ENCODE measurements at places on chromosomes 3 and 15.

DNA sequence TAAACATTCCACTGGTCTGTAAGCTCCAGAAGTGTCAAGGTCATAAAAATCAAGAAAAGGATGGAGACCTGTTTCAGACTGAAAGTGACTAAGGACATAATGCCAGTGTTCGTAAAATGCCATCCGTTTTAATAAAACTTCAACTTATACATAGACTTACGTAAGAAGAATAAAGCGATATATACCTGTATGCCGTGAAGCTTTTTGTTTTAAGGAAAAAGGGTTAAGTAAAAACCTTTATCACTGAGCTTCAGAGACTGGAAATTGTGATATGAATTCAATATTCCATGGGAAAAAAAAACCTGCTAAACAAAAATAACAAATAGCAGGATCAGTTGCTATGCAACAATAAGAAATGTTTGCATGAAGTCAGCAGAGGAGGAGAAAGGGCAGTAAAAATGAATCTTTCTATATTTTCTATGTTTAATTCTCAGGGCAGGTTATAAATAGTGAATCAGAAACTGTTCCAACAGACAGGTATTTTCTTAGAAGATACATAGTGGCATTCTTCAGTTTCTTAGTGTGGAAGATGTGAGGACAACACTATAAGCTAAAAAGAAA lies 42.5 kb downstream of the CHSY1 start:
- DNase-seq, result no peak

DNA sequence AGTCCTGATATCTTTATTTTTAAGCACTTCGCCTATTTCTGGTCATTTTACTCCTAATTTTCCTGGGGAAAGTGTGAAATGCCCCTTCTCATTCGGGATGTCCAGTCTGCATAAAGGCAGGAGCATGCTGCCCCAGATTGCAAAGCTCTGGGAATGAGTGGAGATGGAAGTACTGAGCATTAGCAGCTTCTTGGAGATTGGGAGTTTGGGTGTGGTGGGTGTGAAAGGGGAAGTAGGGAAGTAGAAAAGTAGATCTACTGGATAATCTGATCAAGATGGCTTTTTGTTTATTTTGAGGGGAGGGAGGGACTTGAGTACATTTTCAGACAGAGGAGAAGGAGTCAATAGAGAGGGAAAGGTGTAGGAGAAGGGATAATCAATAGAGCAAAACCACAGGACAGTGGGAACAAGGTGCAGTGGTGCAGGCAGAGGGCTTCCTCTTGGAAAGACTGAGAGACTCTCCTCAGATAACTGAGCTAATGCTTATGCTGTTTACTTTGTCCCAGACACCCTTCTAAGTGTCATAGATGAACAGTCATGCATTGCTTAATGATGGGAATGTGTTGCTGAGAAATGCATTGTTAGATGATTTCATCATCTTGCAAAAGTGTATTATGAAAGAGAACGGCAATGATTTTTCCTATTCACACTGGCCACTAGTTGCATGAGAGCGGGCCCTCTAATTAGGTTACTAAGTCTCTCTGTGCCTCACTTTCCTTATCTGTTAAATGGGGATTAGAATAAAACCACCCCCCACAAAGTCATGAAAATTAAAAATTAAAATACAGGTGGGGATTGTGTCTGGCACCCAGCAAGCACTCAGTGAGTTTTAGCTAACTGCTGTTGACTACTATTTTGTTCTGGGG lies 45.5 kb downstream of the PHLDB2 start:
- DNase-seq, result no peak

DNA sequence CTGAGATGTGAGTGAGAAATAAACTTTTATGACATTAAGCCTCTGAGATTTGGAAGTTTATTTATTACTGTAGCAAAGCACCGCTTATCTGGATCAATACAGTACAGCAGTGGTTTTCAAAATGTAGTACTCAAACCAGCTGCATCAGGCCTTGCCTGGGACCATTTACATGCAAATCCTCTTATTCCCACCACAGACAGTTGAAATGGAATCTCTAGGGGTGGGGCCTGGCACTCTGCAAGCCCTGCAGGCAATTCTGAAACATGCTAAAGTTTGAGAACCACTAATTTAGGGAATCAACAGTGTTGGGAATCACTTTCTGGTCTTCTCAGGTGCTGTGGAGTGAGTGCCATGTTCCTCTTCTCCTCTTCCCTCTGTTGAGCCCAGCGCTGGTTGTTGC lies 77.8 kb upstream of the TAMM41 start:
- DNase-seq, result no peak

DNA sequence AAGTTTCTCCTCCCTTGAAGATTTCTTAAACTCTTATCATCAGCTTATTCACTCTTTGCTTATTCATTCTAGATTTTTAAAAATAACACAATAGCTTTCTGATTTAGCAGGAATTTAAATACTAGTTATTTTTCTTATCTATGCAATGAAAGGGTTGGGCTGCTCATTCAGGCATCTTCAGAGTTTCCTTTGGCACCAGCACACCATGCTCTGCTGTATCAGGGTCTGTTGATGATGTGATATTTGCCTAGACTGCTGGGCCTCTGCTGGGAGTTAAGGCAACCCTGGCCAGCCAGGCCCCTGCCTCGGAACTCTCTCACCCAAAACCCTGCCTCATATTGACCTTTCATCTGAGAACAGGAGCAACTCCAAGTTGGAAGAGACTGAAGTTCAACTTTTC lies 35.0 kb downstream of the DRD3 start:
- no peak for DNase-seq

DNA sequence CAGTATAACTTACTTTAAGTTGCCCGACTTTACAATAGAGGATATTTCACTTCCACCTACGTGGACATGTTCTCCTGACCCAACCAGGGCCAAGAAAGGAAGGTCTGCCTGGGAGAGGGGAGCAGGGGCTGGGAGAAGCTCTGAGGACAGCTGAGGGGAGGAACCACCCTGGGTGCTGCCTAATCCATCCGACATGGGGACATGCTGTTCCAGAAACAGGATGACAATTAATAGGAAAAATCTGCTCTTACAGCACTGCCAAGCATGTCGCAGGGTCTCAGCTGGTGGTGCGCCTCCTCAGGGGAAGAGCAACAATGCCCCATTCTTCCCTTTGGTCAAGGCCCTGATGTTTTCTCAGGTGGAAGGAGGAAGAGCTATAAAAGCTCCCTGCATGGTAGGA lies 132.3 kb downstream of the NTRK3 start:
- DNase-seq, result no peak

GRCh38 chr15:70610541-70610940 lies 152.8 kb downstream of the UACA start:
- DNase-seq, result no peak

DNA sequence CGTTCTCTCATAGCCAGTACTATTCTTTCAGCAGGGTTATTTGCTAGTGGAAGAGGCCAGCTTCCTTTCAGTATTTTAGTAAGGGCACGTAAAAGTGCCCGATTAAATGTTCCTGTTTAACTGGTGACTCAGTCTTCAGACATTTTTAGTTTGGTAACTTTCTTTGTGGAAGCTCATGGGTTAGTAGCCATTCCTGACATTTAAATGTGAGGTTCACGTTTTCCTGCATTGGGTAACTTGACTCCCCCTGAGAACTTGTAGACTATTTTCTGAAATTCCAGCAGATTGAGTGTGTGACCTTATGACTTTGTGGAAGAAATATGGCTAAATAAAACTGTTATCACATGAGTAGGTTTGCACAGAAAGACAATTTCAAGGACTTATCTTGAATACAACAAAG lies 16.9 kb downstream of the ABHD2 start:
- DNase-seq, result no peak

DNA sequence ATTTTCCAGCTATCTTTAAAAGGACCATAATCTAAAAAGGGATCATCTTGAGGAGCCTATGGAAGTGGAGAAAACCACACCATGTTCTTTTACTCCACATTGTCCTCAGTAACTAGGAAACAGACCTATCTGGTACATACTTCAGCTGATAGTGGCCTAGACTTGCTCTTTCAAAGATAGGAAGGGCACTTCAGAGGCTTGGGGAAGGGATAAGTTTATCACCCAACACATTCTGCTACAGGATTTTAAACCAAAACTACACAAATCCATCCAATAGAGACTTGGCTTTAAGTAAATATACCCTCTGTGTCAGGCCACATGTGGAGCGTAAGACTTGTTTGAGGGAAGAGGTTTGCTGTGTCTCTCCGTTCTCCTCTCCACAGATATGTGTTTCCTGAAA lies 35.4 kb downstream of the CP start:
- DNase-seq, result no peak

GRCh38 chr3:122536632-122537001 lies 21.9 kb upstream of the KPNA1 start:
- DNase-seq, result no peak

DNA sequence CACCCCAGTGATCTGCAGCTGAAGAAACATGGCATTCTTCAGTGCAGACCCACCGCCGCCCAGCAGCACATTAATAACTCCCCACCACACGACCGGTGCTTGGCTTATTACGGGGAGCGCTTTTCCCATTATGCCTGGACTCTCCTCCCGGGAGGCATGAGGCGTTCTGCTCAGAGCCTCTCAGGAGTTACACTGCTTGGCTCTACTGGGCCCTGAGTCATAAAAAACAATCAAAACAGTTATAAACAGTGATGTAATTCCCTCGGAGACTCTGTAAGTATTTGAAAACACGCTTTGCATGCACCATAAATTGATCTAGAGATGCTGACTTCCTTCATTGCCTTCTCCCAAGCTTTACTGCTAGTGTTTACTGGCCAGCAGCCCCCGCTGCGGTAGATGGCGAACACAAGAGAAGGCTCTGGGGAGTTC lies 77.1 kb upstream of the SNRPA1 start:
- no peak for DNase-seq

All from Panc1 (cell line).